ENCODE measurements at places on chromosomes 12 and 14.

DNA sequence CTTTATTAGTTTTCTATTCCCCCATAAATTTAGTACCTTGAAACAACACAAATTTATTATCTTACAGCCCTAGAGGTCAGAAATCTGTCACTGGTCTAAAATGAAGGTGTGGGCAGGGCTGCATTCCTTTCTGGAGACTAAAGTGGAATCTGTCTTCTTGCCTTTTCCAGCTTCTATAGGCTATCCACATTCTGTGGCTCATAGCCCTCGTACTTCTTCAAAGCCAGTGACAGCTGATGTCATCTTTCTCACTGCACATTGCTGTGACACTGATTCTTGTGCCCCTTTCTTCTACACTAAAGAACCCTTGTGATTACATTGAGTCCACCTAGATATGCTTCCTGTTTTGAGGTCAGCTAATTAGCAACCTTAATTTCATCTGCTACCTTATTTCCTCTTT lies 23.2 kb upstream of the DCN start:
- DNase-seq = no peak

GRCh38 chr12:4881266-4882064 lies 28.2 kb upstream of the KCNA1 start:
- no peak for DNase-seq

DNA sequence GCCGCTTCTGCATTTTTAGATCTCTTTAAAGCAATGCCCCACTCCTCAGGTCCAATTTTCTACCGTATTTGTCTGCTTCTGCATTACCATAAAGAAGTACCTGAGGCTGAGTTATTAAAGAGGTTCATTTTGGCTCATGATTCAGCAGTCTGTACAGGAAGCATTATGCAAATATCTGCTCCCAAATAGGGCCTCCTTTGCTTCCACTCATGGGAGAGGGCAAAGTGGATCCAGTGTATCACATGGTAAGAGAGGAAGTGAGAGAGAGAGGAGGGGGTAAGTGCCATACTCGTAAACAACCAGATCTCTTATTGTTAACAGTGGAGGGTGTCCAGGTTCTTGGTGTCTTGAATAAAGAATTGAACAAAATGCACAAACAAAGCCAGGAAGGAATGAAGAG lies 316.1 kb upstream of the SEL1L start:
- no peak for DNase-seq

GRCh38 chr14:59964251-59965007 lies 44.5 kb downstream of the LRRC9 start:
- DNase-seq = no peak

- no peak for DNase-seq
Measured at GRCh38 chr12:85814071-85814470, 22.1 kb downstream of the RASSF9 start.

GRCh38 chr14:105212541-105213300 lies 31.6 kb upstream of the NUDT14 start:
- no peak for DNase-seq

DNA sequence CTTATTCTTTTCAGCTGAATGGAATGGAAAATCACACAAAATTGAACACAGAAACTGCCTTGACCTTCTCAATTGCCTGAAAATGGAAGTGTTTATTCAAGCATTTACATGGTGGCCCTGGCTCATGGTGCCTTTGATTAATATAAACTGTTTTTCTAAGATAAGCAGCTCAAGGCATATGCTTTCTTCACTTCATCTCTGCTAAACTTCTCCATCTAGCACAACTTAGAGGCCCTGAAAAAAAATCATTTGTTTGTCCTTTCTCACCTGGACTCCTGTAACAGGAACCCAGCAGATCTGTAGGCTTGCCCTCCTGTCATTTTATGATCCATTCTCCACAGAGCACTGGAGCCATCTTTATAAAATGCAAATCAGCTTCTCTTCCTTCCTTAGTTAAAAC lies 117.5 kb upstream of the KRR1 start:
- no peak for DNase-seq

DNA sequence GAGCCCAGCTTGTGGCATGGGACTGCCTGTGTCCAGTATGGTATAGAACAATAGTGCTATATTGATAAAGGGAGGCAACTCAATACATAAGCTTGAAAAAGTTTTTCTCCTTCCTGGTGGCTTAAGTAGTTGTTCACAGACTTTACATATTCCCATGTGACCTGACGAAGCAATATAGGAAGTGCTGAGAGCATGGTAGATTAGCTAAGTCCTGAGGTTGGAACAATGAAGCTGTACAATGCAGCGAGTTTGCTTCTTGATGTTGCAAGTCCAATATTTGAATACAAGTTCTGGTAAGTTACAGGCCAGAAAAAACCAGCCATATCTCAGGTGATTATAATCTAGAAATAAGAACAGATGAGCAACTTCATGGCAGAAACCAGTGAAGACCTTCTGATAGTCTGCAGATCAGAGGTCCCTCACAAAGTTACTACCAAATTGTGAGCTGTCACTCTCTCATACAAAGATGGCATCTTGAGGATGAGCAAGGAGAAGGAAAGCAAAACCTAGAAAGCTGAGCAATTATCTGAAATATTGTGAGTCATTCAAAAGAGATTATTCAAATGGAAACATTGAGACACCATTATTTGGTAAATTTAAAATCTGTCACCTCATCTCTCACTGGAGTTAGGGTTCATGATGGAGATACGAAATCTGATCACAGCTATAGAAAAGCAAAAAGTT lies 72.9 kb upstream of the BTG1 start:
- no peak for DNase-seq

DNA sequence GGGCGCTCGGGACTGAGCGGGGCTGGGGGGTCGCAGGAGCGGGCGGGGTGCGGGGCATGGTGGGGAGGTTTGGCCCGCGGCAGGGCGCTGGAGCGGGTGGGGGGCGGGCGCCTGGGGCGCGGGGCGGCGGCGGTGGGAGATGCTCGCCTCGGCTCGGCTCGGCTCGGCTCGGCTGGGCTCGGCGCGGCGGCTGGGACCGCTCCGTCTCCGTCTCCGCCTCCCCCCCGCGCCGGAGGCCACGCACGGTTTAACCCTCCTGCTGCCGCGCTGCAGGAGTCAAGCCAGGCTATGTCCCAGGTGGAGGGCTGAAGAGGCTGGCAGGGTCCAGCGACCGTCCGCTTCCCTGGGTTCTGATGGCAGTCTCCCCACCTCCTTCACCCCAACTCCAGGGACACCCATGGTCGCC lies at the start of gene PIANP:
PIANP (minus strand) TSS at position 170 of the 406 bp plus-strand sequence. CDS start 2,754 bp downstream, outside the sequence.
- no peak for DNase-seq

DNA sequence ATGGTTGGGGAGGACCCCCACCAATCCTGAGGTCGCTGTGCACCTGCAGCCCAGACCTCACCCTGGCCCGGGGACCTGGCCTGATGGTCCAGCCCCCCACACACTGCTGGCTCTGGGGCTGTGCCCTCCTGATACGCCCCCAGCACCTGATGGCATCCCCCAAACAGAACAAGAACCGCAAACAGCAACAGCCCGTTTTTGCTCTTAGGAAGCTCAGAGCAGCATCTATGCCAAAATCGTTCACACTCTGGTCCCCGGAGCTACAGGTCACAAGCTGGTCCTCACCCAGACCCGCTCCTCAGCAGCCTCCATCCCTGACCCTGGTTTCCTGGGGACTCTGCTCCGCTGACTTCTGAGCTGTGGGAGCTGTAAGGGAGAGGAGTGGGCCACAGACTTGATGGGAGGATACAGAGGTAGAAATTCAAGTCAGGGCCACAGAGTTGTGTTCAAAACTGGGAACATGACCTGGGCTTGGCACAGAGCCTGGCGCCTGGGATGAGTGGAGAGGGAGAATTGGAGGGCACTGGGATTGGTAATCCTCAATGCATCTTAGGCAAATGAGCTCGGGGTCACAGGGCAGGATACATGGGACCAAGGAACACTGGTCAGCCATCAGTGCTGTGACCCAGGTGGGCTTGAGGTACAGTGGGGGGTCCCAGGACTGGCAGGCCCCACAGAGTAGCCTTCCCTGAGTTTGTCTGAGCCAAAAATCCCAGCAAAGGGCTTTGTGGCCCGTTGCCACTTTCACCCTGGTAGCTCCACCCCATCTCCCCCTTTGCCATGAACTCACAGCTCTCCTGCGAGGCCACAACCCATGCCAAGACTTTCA lies 170.9 kb upstream of the RTL1 start:
- DNase-seq = no peak

DNA sequence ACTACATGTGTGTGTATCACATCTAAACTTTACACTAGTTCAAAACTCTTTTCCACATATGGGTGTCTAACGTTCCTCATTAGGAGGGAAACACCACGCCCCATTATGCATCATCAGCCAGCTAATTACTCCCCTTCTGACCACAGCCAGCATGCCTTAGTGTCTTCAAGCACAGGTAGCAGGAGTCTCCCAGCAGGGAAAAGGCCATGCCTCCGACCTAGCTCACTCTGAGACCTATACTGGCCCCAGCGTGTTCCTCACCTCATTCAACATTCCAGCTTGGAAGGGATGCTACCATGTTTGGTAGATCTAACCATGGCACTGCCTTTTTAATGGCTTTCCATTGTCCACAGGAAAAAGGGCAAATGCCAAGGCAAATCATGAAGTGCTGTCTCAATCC lies 66.1 kb upstream of the PRB2 start:
- no peak for DNase-seq

DNA sequence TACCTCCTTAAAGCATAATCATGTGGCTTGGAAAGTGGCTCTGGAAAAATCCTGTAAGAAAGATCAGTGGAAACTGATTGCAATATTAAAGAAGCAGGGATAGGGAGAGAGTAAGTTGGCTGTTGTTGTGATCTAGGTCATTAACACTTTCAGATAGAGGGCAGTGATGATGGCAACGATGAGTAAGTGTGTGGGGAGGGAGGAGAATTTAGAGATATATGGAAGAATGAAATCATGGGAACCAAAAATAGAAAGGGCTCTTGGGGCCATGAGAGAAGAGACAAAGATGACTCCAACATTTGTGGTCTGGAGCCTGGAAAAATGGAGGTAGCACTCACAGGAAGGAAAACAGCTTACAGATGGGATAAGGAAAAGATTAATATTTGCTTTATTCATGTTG lies 23.3 kb downstream of the SNRPF start:
- DNase-seq = no peak

GRCh38 chr14:99883866-99884650 lies 90.8 kb downstream of the EML1 start:
- DNase-seq = no peak

- no peak for DNase-seq
Measured at GRCh38 chr14:99598774-99599173, 5.2 kb downstream of the CCDC85C start.

GRCh38 chr14:106625186-106625585 lies 1098.8 kb downstream of the TMEM121 start:
- DNase-seq = no peak

GRCh38 chr12:20220339-20220738 lies 148.0 kb upstream of the PDE3A start:
- no peak for DNase-seq

DNA sequence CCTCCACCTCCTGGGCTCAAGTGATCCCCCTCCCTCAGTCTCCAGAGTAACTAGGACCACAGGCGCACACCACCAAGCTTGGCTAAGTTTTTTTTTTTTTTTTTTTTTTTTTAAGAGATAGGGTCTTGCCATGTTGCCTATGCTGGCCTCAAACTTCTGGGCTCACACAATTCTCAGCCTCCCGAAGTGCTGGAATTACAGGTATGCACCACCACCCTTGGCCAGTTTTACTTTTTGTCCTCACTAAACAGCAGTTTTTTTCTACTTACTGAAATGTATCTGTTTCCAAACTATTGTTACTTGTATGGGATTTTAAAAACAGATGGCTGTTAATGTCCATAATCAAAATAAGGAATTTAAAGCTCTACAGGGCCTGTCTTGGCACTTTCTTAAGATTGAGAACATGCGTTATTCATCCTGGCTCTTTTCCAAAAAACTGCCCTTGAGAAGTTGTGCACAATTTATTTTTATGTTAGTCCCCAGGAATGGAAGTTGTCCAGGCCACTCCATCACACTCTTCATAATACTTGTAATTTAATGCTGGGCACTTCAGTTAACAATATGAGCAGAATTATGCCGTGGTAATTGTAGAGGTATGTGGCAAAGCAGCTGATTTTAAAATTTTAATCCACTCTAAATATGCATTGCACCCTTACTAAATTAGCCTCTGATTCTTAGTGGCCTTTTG lies 51.9 kb upstream of the REP15 start:
- DNase-seq = no peak

- no peak for DNase-seq
Measured at GRCh38 chr14:73968885-73969284, 18.8 kb downstream of the COQ6 start.

DNA sequence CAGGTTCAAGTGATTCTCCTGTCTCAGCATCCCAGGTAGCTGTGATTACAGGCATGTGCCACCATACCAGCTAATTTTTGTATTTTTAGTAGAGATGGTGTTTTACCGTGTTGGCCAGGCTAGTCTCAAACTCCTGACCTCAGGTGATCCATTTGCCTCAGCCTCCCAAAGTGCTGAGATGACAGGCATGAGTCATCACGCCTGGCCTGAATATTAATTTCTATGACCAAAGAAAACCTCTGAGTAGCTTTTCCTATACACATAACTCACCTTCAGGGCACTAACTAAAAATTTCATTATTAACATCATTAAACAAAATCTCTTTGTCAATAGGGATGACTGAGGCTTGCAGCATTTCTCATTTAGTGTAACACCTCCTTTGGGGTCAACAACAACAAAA lies 259.6 kb upstream of the KRR1 start:
- no peak for DNase-seq

DNA sequence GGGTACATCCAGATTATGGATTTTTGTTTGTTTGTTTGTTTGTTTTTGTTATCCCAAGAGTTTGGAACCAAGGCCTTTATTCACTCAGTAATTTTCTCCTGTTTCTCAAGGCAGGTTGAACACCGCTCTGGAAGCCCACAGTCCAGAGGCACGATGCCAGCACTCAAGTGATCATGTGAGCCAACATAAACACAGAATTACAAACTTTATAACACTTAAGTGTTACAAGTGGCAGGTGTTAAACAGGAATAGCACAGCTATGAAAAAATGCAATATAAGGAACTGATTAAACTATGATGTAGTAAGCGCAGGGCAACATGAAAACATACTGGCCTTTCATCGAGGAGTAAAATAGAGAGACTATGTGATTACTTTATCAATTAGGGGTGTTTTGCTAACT lies 1885.8 kb upstream of the SEL1L start:
- peak; percentile 65 for DNase-seq

- no peak for DNase-seq
Measured at GRCh38 chr12:46523863-46524770, 151.5 kb upstream of the SLC38A2 start.

DNA sequence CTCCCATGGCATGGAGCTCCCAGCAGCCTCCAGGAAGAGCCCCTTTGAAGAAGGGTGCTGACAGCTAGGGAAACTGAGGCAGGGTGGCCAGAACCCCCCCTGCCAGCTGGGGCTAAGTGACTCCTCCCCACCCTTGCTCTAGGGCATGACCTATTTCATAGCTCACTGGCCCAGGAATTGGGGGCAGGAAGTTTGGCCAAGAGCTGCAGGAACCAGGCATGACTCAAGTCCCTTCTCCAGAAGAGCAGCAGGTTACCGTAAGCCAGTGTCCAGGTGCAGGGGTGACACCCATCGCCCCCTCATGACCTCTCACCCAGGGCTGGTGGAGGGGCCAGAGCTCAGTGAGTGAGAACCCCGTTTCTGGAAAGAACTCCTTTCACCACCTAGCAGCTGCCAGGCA lies 1.9 kb downstream of the RASAL1 start:
- DNase-seq = no peak

All from SHP77 treated with DMSO at 0.1 percent for 48 hours (cell line).